ENCODE measurements at places on chromosomes 16 and 17.

GRCh38 chr16:53566552-53567245 lies 63.7 kb upstream of the AKTIP start:
- no peak for DNase-seq

GRCh38 chr17:47176389-47176826 lies 12.7 kb downstream of the CDC27 start:
- DNase-seq: no peak

DNA sequence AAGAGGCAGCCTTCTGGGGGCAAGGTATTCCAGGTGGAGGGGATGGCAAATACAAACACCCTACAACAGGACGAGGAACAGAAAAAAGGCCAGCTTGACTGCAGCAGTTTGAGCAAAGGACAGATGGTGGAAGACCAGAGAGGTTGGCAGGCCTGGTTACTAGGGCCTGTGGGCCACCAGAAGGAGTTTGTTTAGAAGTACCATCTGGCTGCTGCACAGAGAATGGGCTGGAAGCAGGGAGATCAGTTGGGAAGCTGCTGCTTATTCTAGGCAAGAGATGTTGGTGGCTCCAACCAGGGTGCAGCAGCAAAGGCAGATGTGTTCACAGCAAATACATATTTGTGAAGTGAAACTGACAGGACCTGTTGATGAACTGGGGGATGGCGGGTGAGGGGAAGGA lies 2.9 kb upstream of the YPEL2 start:
- DNase-seq: no peak

- DNase-seq: no peak
These were observed 229.6 kb downstream of the ZFHX3 start for GRCh38 chr16:72818236-72818845.

DNA sequence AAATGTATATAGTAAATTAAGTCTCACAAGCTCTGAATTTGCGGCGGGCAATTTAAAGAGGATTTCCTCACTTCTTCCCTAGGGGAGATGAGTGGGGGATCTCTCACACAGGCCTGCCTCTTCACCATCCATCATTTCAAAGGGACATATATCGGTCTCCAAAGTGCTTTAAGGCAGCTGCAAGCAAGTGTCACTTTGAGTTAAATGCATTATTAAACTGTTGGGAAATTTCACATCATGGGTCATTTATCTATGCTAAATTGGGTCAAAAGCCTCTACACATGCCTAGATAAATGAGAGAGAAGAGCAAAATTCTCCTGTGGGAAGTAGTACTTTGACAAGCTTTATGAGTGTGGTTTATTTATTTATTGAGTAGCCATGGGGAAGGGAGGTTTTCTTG lies 1106.1 kb upstream of the GOT2 start:
- no peak for DNase-seq

- DNase-seq: no peak
These were observed 132.0 kb downstream of the PRKCB start for GRCh38 chr16:23967775-23968174.

DNA sequence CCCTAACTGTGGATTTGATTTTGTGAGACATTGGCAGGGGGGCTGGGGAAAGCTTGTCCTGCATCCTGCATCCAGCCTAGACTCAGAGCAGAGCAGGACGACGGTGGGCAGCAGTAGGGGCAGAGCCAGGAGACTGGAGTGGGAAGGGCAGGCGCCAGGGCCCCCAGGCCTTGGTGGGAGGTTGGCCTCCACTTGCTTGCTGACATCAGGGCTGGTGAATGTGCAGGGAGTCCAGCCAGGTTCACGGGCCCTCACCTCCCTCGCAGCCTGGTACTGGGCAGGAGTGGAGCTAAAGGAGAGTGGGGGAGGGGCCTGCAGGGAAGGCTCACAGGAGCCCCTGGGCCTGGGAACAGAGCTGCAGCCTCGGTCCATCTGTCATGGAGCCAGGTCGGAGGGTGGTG lies 2.2 kb upstream of the SMTNL2 start:
- no peak for DNase-seq

DNA sequence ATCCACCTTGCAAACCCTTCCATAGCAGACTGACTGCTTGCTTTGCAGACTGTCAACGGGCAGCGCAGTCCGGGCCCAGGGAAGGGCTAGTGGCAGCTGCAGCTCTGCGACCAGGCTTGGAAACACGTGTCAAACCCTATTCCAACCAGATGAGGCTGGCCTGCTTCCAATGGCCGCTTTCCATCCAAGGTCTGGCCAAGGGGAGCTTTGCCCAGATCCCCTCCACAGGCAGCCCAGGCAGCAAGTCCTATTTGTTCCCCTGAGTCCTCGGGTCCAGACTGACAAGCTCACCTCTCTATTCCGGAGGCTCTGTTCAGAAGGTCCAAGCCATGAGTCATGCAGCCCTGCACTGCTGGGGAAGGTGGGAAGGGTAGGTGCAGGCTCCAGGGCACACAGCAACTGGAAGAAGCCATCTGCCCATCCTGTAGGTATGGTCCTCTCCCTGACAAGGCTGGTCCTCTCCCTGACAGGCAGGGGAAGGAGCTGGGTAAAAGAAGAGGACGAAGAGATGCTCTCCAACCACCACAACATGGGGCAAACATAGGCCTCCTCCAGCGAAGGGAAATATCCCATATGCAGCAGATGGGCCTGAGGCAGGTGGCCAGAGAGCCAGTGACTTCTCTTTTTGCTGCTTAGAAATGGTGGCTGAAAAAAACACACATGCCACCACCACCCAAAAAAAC lies 22.6 kb upstream of the AXIN2 start:
- DNase-seq: no peak
